ENCODE measurements at places on chromosomes 4 and X.
A peak's percentile ranks its signal among the peaks of the same experiment; 100 is the strongest.

DNA sequence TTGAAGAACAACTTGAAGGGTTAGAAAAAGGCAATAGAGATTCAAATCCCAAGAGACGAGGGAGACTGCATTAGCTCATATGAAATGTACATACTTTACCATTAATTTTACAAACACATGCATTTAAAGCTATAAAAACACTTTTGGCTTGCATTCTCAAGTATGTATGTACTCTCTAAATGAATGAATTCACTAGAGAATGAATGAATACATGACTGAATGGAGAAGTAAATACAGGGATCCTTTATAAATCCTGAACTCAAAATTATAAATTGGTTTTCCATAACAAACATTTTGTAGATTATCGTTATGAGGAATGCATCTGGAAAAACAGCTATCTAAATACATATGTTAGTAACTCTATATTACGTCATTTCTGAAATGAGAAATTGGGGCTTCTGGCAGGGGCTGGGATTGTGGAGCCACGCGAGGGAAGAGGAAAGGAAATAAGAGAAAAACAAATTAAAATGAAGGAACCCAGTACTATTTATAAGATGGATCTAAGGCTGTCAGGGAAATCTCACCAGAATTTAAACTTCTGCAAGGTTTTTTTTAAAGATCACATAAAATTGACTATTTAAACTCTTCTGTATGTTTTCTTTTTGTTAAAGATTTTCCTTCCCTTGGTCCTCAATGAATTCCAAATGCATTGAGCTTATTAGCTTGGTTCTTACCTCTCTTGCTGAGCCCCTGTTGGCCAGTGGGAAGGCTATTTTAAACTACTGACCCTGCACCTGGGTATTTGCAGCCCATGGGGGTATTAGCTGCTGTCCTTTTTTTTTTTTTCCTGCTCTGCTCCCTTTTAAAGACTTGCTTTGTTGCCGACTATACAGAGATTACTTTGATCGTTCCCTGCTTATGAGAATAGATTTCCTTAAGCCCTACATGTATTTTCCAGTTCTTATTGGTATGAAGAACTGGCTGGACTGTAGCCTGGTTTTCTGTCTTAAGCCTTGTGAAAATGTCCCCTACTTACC lies 207.8 kb downstream of the ADGRL3 start:
- DNase-seq = no peak

DNA sequence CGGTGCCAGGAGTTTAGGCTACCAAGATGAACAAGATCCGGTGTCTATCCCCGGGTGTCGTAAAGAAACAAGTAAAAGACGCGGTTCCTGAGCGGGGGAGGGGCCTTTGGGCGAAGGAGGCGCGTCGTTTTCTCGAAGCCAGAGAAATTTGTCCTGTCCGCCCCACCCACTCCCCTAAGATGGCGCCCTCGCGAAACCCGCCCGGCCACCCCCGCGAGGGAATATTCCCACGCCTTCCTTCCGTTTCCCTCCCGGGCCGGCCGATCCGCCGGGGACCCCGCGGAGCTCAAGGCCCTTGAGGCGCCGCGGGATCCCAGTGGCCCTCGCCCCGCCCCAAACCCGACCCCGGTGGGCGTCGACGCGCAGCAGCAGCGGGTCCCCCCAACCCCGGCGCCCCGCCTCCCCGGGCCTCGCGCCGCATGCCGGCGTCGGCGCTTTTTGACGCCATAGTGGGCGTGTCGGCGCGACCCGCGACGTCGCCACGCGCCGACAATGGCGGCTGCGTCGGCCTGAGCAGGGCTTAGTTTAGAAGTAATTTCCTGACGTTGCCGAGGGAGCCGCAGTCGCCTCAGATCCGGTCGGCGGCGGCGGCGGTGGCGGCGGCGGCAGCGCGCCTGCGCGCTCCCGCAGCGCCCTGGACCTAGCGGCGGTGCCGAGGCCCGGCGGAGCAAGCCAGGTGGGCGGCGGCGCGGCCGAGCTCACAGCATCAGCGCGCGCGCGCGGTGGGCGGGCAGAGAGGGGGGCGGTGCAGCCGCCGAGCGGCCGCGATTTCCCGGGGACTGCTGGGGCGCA lies 432 bp upstream of the HTATSF1 start:
- peak; percentile 42 for DNase-seq

DNA sequence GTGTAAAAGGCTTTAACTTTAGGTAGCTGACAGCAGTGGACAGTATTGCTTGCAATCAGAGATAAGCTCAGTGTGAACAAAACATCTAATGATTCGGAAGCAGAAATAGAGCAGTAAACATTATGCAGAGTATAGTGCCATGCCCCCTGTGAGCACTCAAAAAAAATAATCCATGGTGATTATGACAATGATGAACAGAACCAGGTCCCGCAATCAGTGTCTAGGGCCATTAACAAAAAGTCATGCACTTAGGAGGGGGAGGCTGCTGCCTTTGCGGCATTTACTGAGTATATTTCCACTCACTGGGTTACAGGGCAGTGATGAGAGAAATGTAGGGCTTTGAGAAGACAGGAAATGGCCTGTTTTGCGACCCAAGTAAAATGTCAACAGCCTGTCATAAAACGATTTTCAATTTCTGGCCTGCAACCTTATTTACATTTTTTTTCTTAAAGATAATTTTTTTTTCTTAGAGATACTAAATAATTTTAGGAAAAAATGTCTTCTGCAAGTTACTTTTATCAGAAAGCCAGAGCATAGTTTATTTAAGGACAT lies 27.3 kb upstream of the NEIL3 start:
- DNase-seq = no peak

GRCh38 chr4:84907145-84907544 lies 59.3 kb downstream of the WDFY3 start:
- no peak for DNase-seq

- no peak for DNase-seq
Observed at GRCh38 chrX:55624403-55624802, 1.2 kb downstream of the FOXR2 start.

- no peak for DNase-seq
Observed at GRCh38 chr4:1357356-1358248, 10.6 kb downstream of the UVSSA start.

DNA sequence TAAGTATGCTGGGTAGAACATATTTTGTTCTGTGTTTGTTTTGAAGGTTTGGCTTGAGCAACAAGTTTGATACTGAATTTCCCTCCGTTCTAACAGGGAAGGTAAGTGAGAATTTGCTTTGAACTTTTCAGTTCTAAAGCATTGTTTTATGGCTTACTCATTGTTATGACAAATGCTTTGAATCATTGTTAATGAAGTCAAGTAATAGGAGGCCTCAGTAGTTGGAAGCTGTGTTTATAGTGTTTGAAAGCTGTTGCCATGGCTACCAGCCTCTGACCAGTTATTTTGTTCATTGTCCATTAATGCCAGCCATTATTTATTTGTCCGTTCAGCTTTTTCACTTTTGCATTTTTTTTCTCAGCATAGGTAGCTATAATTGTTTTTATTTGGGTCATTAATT lies 14.4 kb downstream of the CHIC1 start:
- DNase-seq = peak; percentile 40

- no peak for DNase-seq
Observed at GRCh38 chrX:2710041-2710840, 19.1 kb downstream of the CD99 start.

DNA sequence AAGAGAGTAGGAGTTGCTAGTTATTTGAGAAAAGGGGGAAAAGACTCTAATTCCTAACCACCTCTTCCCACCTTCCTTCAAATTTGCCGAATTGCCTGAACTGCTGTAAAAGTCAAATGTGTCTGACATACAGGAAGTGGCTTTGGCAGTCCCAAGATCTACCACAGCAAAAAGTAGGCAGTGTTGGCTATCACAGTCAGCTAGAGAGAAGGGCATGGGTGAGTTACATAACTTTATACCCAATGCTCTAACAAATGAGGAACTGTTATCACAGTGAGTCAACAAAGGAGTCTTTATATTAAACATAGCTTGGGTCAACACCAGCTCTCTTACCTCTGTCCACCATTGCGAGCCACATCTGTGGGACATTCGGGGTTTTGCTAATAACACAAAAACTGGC lies 2.4 kb upstream of the MBNL3 start:
- DNase-seq = no peak
